ENCODE measurements at places on chromosomes 3 and 15. TPM values are rescaled to one million over a fixed set of nuclear protein-coding genes. Genes with fewer than 3 reads are reported as not detected.

DNA sequence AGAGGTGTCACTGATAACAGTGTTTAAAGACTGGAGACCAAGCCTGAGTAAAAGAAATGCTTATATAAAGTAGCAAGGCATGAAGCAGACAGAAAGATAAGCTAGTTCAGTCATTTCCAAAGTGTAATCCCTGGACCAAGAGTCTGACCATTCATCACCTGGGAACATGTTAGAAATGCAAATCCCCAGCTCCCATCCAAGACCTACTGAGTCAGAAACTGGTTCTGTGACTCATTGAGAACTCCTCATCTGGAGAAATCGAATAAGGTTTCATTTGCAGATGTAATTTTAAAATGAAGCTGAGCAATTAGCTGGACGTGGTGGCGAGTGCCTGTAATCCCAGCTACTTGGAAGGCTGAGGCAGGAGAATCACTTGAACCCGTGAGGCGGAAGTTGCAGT, 473.9 kb upstream of the UBE2E2 start:
- no peak for DNase-seq

GRCh38 chr3:171526869-171527268, 66.7 kb upstream of the TNIK start:
- peak; percentile 74 for DNase-seq

- DNase-seq = peak; percentile 16
Observed at GRCh38 chr3:108333961-108334360, 37.6 kb downstream of the HHLA2 start.

DNA sequence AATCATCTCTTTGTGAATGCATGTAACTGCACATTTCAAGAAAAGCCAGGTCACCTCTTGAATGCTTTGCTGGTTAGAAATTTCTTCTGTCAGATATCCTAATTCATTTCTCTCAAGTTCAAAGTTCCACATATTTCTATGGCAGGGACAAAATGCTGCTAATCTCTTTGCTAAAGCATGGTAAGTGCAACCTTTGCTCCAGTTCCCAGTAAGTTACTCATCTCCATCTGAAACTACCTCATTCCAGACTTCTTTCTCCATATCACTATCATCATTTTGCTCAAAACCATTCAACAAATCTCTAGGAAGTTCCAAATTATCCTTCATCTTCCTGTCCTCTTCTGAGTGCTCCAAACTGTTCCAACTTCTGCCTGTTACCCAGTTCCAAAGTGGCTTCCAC, 230.6 kb downstream of the ZMAT3 start:
- no peak for DNase-seq

The COL7A1 gene
- 8.6 TPM for total RNA-seq

DNA sequence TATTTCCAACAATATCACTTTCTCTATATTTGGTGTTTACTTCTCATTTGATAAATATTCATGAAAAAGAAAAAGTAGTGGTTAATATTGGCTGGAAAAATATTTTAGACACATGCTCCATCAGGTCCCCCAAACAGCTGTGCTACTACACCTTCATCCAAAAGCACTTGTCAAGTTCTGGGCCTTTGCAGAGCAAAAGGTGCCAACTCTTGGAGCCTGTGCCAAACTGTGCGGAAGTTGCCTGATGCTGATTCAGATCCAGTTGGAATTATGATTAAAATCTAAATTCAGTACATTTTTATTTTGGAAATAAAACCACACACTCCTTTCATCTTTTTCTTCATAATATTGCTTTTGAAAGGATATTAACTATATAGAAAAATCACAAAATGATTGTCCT, 1497.4 kb upstream of the CADM2 start:
- DNase-seq = no peak

GRCh38 chr3:126399351-126399735, 4.6 kb downstream of the CFAP100 start:
- DNase-seq = no peak

- no peak for DNase-seq
Observed at GRCh38 chr15:72865486-72865885, 81.9 kb upstream of the ADPGK start.

- DNase-seq = peak; percentile 55
Observed at GRCh38 chr15:47412136-47412535, 305.2 kb upstream of the SEMA6D start.

The ARF4 gene
- 86.7 TPM for total RNA-seq

DNA sequence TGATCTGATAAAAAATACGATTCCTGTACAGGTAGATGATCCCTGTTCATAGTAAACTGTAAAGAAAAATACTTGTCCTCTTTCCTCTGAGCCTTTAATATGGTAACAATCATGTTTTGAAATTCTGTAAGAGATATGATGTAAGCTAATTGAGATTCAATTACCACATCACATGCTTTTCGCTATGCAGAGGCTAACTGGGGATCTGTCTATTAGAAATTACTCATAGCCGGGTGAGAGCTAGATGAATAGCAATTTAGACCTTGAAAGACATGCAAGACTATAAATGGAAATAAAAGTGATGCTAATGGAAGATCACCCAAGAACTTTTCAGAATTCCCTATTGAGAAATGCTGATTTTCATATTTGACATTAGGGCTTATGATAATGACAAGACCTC, 579.9 kb upstream of the ZNF717 start:
- DNase-seq = no peak

The TPM1 gene
- 746 TPM for total RNA-seq

The MYL3 gene
- not detected for total RNA-seq

- DNase-seq = no peak
Observed at GRCh38 chr15:52233405-52233804, 42.2 kb upstream of the GNB5 start.

DNA sequence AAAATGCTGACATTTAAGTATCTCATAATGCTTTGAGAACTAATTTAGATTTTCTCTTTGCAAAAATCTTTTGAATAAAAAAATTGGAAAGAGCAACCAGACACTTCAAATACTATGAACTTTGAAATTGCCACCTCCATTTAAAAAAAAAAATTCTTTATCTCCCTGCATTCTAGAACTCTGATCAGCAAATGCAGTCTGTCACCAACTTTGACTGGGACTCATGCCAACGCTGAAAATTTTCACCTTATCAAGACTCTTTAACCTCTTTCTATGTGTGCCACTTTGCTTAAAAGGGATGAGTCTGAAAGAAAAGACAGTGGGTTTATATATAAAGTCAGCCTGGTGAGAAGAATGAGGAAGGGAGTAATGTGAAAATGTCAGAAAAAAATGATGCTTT, 191.2 kb upstream of the ARPP21 start:
- DNase-seq = no peak

DNA sequence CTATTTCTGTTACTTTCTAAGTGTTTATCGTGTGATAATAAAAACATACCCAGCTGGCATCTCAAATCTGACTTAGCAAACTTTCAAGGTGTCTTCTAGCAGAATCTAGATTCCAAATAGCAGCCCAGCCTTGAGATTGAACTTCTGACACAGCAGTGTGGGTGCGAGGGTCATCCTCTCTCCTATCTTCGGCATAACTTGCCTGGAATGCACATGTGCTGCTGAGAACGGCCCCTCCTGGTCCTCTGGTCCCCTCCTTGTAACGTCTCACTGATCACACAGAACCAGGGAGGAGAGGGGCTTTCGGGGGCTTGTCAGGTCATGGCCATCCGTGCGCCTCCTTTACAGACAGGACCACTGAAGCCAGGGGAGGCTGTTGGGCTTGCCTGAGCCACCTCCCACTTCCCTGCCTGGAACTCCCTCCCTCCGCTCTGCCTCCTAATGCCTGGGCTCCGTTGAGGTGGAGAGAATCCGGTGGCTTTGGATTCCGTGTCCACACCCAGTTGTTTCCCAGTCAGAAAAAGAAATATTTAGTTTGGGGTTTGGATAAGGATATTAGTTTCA, 344.4 kb upstream of the C2CD4B start:
- no peak for DNase-seq

GRCh38 chr3:155225417-155225816, 68.1 kb downstream of the STRIT1 start:
- DNase-seq = no peak

The LINGO1 gene
- not detected for total RNA-seq

The TF gene
- total RNA-seq = 4.0 TPM

DNA sequence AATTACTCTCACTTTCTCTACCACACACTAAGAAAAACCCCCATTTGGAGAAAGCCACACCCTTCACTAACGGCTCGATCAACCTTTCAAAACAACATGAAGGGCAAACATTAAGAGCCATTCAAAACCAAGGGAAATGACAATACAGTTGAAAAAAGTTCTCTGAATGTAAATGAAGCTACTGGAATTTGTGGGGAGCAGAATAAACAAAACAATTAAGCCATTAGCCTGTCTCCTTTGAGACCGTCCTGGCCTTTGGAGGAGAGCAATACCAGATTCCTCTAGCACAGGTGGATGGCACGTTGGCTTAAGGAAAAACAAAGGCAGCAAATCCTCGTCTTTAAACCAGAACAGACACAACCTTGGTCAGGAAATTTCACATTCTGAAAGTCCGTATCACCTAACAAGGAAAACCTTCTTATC, 18.7 kb downstream of the MYO1E start:
- no peak for DNase-seq

The TMEM45A gene
- total RNA-seq = 13.7 TPM

- no peak for DNase-seq
Observed at GRCh38 chr3:196216089-196216564, at the start of gene SLC51A. Gene SLC51A (plus strand): TSS chr3:196216534. CDS start chr3:196216713, 179 bp downstream.

- no peak for DNase-seq
Observed at GRCh38 chr15:68173119-68173518, 32.0 kb downstream of the CALML4 start.

The GP5 gene
- 0.49 TPM for total RNA-seq

DNA sequence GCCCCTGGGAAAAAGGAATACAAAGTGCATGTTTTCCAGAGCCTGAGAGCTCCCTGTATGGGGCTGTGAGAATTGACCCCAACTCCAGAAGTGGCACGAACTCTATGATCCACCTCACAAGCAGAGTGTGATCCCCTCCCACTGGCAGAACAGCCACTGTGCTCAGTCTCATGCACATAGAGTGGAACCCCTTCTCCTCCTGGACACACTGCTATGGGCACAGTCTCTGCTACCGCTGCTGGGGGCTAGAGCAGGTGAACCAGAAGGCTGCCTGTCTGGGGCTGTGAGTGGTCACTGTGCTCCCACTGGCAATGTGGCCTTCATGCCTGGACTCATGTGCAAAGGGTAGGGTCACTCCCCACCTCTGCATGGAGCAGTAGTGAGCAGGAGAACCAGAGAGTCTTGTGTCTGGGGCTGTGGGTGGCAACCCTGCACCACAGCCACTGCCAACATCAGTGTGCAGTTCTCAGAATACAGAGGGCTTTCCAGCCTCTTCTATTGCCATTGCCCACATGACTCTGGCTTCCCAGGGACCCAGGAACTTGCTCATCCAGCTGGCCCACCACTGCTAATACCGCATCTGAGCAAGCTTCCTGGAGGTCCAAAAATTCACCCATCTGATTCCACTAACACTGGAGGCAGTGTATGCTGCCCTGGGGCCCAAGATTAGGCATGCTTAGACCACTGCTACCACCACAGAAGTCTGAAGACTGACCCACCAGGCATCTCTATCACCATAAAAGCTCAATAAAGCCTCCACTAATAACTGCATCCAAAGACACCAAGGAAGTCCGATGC, 343.7 kb upstream of the SOX14 start:
- DNase-seq = no peak

- DNase-seq = no peak
Observed at GRCh38 chr3:44077267-44077666, 164.4 kb upstream of the TOPAZ1 start.

DNA sequence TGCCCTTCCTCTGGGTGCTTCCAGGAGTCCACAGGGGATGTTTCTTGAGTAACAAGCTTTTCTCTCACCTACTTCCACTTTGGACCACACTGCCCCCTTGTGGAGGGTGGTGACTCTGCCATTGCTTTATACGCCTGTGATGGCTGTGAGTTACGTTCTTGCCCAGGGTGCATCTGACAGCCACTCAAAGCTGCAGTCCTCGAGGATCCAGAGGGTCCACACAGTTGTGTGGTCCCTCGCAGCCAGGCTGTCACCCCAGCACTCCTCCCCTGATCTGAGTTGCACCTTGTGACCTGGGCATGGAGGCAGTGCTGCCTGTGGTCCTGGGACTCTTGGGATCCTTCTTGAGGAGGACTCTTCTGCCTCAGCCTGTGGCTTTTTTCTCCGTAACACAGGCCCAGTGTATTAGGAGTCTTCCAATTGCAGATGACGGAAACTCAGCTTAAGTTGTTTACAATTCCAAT, 23.4 kb downstream of the FOXL2 start:
- DNase-seq = peak; percentile 91

The TMEM212 gene
- total RNA-seq = not detected

GRCh38 chr3:184942735-184943134, 130.8 kb downstream of the VPS8 start:
- no peak for DNase-seq

DNA sequence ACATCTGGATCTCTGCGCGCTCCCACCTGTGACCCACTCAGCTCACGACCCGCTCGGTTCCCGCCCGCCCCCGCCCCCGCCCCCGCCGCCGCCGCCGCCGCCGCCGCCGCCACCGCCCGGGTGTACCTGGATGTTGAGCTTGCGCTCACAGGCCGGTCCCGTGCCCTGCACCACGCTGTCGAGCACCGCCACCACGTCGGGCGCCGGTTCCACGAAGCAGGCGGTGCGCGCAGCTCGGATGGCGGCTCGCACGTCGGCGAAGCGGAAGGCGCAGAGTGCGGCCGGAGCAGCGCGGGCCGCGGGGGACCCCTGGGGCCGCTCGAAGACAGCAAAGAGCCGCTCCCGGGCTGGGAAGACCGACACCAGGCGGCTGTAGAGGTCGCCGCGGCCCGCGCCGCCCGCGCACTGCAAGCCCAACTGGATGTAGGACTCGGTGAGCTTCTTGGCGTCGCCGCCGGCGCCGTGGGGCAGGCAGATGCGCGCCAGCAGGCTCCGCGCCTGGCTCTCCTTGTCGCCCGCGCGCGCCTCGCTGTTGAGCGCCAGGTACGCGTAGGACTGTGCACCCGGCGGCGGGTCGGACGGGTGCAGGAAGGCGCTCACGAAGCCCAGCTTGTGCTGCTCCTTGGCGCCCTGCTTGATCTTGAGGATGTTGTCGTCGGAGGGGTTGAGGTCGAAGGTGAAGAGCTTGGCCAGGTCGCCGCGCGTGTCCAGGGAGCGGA, 1.1 kb downstream of the PLXND1 start:
- peak; percentile 48 for DNase-seq

DNA sequence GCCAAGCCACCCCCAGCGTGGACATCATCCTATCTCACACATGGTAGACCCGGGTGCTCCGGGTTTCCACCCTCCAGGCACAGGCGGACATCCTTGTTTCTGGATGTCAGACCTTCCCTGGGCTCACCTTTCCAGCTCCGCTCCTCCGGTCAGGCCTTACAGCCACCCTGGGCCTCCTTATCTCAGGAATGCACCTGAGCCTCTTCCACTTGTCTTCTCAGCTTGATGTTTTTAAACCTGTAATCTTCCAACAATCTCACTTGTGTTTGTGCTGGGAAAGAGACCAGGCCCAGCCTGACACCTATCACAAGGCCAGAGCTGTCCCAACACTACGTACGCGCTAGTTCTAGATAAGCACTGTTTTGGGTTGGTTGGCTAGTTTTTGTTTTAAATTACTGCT, 53.9 kb downstream of the NIPA2 start:
- DNase-seq = no peak

The RPL15 gene
- 2,953 TPM for total RNA-seq

Data from fibroblast of the aortic adventitia (primary cell).